NCI-H526 treated with DMSO at 0.1 percent for 48 hours (cell line): ENCODE measurements at places on chromosomes 3 and 15.

GRCh38 chr3:190694335-190695001 is 168.0 kb downstream of the GMNC start:
- DNase-seq, result no peak

DNA sequence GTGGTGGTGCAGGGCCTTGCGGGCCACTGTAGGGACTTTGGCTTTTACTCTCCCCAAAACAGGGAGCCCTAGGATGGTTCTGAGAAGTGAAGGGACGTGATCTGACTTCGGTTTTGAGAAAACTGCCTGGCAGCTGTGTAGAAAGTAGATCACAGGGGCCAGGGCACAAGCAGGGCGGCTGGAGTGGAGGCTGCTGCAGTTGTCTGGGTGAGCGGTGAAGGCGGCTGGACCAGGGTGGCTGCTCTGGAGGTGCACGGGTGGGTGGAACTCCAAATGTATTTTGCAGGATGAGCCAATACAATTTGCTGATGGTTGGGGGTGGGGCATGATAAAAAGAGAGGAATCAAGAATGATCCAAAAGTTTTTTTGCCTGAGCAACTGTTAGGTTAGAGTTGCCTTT is 29.8 kb upstream of the TRH start:
- no peak for DNase-seq

DNA sequence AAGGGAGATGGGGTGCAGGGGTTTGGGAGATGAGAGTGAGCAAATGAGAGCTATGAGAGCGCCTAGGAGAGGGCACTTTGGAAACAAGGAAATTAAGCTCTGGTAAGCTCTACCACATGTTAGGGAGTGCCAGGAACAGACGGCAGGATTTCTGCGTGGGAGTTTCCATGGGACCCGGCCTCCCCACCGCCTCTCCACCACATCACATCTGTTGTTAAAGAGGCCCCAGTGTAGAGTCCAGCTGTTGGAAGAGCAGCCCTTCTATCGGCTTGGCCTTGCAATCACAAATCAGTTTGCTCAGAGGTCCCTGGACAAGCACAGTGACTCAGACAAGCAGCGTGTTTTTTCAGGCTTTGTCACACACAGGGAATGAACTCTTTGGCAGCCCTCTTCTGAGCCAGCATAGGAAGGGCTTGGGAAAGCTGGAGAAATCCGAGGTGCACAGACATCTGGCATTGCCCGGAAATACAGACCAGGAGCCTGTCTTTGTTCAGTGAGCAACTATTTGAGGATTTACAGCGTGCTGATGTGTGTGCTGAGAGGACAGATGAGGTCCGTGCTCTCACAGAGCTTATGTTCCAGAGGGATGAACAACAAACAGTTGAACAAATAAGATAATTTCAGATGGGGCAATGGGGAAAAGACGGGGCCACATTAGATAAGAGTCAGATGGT is 370.6 kb upstream of the PROK2 start:
- no peak for DNase-seq

DNA sequence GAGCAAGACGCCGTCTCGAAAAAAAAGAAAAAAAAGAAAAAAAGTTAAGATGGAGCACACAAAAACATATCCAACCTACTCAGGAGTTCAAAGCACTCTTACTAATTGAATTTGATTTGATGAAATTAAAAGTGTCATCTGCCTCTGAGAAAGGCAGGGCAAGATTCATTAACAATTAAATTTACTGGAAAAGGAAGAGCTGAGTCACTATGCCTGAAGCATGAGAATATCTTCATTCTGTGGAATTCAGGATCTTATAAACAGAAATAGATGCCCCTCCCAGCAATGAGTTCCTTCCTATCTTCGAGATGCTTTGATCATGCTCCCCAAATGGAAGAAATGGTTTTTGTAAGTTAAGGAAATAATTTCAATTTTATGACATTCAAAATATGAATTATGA is 61.0 kb upstream of the ST3GAL6 start:
- DNase-seq, result no peak

DNA sequence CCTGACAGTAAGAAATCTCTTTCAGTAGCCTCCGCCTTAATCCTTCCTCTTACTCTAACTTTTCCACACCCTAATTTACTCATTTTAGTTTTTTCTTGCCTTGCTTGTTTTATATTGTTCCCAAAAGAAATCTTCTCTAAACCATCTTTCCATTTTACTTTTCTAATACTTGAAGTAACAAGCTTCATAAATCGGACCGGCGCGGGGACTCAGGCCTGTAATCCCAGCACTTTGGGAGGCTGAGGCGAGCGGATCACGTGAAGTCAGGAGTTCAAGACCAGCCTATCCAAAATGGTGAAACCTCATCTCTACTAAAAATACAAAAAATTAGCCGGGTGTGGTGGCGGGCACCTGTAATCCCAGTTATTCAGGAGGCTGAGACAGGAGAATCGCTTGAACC is 17.3 kb downstream of the ZNF148 start:
- DNase-seq, result no peak

DNA sequence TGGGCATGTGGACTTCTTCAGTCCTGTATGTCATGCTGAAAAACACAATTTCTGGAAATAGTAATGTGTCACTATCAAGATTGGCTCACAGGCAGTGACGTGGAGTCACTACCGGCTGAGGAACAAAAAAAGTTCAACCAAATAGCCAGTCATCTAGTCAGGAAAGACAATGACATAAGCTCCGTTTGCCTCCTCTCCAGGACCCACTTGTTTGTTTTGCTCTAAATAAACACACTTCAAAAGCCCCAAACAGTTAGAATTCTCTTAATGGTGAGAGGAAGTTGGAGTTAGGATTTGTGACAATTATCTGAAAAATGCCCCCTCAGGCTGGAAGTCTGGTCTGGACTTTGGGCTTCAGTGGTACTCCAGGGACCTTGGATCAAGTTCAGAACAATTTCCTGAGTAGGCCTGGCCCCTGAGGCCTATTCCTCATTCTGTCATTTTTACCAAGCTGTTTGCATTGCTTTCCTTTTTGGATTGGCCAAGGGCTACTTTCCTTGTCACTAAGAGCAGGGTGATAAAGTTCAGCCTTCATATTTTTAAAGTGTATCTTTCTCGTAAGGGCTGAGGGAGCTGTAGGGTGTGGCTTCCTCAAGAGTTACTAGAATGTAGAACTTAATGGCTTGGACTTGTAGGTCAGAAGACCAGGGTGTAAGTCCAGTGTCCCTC is 98.9 kb downstream of the EOMES start:
- DNase-seq, result no peak
